NCI-H2107 (cell line): ENCODE measurements at places on chromosomes 1 and 21.

- DNase-seq = no peak
Measured at GRCh38 chr1:24657781-24658180, 14.7 kb downstream of the SRRM1 start.

DNA sequence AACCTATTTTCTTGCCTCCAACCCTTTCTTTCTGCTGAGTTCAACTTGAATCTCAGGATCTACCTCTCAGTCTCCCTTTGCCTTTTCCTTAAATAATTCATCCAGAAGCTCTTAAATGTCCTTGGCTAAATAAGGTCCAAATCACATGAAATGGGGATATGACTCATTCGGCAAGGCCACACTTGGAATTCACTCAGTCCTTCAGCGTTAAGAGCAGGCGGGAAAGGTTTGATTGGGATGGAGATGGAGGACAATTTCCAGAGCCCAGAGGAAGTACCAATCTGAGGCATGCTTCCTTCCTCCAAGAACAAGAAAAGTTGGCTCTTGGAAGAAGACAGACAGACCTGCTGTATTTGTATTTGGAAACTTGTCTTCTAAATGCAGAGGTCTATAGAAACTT, 128.5 kb downstream of the PROX1 start:
- DNase-seq = no peak

DNA sequence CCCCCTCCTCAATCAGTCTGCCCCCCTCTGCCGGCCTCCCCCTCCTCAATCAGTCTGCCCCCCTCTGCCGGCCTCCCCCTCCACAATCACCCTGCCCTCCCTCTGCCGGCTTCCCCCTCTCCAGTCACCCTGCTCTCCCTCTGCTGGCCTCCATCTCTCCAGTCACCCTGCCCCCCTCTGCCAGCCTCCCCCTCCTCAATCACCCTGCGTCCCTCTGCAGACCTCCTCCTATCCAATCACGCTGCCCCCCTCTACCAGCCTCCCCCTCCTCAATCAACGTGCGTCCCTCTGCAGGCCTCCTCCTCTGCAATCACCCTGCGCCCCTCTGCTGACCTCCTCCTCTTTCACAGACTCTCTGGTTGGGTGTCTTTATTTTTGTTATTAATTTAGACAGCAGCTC, 11.5 kb upstream of the C1orf198 start:
- no peak for DNase-seq

DNA sequence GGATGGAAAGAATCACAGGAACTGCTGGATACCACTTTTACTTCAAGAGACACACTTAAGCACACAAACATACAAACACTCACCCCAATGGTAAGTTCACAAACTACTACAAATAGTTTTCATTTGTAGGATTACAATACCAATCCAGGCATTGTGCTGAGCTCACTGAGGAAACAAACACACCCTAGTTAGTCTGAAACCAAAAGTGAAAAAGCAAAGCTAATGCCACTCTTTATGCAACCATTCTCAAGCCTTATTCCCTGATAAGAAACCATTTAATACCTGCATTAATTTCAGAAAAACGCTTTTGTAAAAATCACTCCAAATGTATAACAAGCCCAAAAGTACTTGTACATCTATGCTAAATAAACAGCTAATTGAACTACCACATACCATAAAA, 38.3 kb downstream of the RNF115 start:
- DNase-seq = no peak
